Stimulated activated CD4-positive, alpha-beta T cell treated with anti-CD3 and anti-CD28 coated beads, Interleukin-1b, Interleukin-23, amount 100 ng/mL, for 1 hour (primary cell): ENCODE measurements at places on chromosomes 5 and 9.

DNA sequence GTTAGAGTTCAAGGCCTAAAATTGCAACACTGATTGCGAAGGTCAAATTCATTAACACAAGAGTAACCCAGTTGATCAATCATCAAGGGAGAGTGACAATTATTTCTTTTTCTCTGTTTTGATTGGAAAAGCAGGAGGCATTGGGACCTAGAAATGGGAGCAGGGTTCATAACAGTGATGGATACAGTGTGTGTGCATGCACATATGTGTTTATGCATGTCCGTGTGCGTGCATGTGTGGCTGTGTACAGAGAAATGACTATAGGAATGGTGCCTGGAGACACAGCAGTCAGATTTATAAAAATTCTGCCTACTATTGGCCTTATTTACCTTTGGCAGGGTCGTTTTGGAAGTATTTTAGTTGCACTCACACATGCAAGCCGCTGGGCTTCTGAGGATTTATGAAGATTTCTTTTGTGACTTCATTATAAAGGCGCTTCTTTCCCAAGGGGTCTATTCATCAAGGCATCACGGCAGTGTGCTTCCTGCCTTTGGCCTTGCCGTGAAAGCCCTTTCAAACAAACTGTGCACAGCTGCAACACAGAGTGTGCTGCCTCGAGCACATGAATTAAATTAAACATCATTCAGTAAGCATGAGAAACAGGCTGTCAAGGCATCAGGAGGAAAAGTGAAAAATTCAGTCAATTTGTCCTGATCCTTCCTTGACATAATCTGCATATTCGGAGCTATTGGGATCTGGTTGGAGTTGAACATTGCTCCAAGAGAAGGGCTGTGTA lies 122.8 kb upstream of the PUM3 start:
- DNase-seq, result no peak

DNA sequence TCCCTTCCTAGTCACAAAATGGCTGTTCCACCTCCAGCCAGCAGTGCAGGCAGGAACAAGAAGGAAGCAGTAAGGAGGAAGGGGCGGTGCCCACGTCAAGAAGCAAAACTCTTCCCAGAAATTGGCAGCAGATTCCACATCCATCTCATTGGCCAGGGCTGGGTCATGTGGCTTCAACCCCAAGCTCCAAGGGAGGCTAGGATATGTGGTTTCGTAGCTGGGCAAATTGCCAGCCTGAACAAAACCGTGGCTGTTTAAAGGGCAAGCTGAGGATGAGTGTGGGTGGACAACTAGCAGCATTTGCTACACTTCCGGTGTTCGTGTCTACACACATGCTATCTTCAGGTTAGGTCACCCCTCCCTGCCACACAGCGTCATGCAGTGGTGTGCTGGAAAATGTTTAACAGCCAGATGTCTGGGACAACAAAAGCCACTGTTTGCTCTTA lies 92.1 kb upstream of the MAP1B start:
- no peak for DNase-seq

- DNase-seq, result no peak
These were observed 338.1 kb downstream of the DMRT2 start for GRCh38 chr9:1388216-1388615.

- no peak for DNase-seq
These were observed 19.3 kb upstream of the PIP5K1B start for GRCh38 chr9:68685770-68686169.

- no peak for DNase-seq
These were observed 22.5 kb downstream of the CCDC152 start for GRCh38 chr5:42779083-42779482.

GRCh38 chr5:132001647-132002561 lies 9.6 kb downstream of the ACSL6 start:
- no peak for DNase-seq
